ENCODE measurements at places on chromosomes 12 and 14.
A peak's percentile ranks its signal among the peaks of the same experiment; 100 is the strongest.

- no peak for DNase-seq
Observed at GRCh38 chr12:64747695-64748094, 11.5 kb downstream of the GNS start.

DNA sequence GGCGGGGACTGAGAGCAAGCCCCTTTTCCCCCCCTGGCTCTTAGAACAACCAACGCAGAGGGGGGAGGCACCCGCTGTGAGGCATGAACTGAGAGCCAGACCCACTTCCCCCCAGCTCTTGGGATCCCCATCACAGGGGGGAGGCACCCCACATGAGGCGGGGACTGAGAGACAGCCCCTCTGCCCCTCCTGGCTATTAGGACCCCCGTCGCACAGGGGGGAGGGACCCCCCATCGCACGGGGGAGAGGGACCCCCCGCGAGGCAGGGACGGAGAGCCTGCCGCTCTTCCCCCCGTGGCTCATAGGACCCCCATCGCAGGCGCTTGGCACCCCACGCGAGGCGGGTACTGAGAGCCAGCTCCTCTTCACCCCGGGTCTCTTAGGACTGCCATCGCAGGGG, 195.8 kb upstream of the PZP start:
- DNase-seq: no peak

- no peak for DNase-seq
Observed at GRCh38 chr12:3049176-3049575, 28.0 kb upstream of the TSPAN9 start.

DNA sequence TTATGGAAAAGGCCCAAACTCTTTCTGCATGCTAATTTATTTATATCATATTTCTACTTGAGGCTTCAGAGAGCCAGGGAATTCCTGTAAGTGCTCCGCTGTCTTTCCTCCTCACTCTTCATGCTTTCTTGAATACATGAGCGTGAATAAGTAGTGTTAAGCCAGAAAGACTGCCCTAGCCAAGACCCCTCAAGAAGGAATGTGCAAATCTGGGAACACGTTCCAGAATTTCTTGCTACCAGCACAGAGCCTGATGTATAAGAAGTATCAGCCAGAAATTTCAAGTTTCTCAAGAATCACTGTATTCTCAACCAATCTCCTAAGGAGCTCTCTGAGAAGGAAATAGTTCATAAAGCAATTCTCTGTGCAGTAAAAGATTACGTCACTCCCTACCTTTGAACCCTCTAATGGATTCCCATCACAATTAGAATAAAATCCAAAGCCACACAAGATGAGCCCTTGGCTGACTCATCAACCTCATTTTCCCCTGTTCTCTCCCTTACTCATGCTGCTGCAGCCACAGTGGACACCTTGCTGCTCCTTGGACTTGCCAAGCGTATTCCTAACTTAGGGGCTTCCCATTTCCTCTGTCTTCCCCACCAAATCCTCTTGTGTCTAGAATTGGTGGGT, 6.9 kb upstream of the TSPAN8 start:
- DNase-seq: peak; percentile 55

- no peak for DNase-seq
Observed at GRCh38 chr12:12404297-12404696, 47.4 kb downstream of the BORCS5 start.

- DNase-seq: no peak
Observed at GRCh38 chr12:28568118-28568517, 377.9 kb downstream of the CCDC91 start.

- DNase-seq: no peak
Observed at GRCh38 chr12:131430158-131430742, 280.6 kb upstream of the SFSWAP start.

GRCh38 chr12:2051700-2052621, 826 bp upstream of the CACNA1C start:
- DNase-seq: no peak

- no peak for DNase-seq
Observed at GRCh38 chr12:21828779-21829178, 54.3 kb upstream of the KCNJ8 start.
